ENCODE measurements at places on chromosomes 12 and 14.

- DNase-seq = no peak
Measured at GRCh38 chr12:85843606-85844310, 7.5 kb upstream of the RASSF9 start.

- peak; percentile 64 for DNase-seq
Measured at GRCh38 chr14:75577729-75578101, 705 bp upstream of the FLVCR2 start.

DNA sequence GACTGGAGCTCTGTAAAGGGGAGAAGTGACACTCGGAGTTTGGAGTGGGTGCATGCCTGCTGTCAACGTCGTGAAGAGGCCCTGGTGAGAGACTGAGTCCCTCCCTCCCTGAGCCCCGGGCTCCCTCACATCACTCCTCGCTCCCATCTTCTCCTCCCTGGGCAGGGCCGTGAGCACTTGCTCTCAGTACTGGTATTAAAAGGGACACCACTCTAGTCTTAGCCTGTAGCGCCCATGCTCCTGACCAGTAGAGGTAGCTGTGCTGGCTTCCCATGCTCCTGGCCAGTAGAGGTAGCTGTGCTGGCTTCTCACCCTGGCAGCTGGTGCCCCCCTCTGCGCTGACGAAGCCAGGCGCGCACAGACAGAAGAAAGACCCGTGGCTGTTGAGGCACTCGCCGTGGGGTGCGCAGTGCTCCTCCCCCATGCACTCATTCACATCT is 14.7 kb downstream of the ISCA2 start:
- no peak for DNase-seq

DNA sequence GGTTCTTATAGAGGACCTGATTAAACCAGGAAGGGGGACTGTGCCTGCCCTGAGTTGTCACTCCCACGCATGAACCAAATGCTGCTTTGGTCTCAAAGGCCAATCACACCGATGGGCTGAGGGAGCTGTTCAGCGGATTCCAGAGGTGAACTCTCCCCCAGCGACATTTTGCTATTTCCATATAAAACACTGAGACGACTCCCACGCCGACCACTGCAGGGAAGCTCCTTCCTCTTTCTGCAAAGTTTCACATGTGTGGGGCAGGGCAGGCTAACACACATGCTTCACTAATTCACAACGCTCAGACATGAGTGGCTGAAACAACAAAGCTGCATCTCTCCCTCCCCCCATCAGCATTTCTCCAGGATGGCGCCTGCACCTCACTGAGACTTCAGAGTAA is 37.8 kb upstream of the TMEM132D start:
- DNase-seq = no peak

- no peak for DNase-seq
Measured at GRCh38 chr12:1782215-1782614, 38.1 kb upstream of the LRTM2 start.

Measured in activated CD4-positive, alpha-beta T cell treated with anti-CD3 and anti-CD28 coated beads for 24 hours (primary cell).